ENCODE measurements at places on chromosomes 3 and 15.

DNA sequence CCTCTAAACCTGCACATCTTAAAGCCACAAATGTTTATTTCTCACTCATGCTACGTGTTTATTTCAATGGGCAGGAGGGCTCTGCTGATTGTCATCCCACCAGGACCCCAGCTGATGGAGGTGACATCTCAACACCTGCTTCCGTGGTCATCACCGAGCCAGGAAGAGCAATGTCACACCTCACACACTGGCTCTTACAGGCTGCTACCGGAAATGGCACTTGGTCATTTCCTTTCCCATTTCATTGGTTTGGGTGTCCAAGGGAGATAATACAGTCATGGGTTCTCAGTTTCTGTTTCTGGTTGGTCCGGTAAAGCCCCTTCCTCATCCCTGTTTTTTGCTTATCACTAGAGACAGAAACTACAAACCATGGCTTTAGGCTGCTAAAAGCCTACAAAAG lies 41.9 kb downstream of the ABHD2 start:
- DNase-seq = peak; percentile 41

DNA sequence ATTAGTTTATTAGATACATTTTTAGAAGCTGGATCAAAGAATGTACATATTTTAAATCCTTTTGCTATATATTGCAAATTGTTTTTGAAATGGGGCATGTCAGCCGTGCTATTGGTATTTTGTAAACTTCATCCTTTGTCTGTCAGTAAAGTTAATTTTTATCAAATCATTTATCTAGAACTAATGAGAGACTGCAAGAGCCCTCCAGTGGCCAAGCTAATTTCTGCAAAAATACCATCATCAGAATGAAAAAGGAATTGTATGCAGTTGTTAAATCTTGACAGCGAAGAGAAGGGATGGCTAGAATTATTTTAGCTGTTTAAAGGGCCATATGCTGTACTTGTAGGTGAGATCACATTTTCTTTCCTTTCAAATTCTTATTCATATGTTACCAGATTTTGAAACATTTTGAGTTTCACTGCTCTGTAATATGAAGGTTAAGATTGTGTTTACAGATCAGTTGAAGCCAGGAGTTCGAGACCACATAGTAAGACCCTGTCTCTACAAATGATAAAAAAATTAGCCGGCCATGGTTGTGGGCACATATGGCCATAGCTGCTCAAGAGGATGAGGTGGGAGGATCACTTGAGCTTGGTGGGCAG lies 8.1 kb upstream of the CLDN11 start:
- no peak for DNase-seq

- DNase-seq = no peak
Measured at GRCh38 chr15:55915876-55916567, 77.4 kb downstream of the NEDD4 start.

GRCh38 chr3:36964331-36964730 lies 19.5 kb upstream of the TRANK1 start:
- DNase-seq = no peak

DNA sequence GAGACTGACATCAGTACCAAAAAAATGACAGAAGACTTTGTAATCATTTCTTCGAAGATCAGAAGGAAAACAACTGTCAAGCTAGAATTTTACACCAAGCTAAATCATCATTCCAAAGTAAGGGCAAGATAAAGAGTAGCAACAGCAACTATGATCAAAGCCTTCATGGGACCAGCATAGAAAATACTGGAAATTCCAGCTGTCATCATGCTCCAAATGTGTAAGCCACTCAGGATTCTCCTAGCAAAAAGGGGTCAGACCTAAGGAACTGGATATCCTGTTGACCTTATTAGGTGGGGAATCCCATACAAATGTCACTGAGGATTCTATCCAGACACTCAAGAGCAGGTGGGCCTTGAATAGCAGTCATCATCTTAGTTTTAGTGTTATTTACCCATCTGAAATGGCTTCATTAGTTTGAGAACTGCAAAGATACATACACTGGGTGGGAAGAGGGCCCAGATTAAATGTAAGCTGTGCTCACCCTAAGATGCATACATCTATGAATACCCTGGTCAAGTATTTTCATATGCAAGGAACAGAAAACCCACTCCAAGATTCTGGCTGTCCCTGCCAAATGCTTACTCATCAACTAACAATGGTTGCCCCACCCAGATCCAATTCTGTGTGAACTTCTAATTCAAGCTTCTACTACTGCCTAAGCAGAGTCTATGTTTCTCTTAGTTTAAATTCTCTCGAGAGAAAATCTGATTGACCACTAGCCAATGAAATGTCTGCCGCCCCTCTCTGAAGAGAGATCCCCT lies 33.5 kb downstream of the CLDN18 start:
- DNase-seq = no peak

DNA sequence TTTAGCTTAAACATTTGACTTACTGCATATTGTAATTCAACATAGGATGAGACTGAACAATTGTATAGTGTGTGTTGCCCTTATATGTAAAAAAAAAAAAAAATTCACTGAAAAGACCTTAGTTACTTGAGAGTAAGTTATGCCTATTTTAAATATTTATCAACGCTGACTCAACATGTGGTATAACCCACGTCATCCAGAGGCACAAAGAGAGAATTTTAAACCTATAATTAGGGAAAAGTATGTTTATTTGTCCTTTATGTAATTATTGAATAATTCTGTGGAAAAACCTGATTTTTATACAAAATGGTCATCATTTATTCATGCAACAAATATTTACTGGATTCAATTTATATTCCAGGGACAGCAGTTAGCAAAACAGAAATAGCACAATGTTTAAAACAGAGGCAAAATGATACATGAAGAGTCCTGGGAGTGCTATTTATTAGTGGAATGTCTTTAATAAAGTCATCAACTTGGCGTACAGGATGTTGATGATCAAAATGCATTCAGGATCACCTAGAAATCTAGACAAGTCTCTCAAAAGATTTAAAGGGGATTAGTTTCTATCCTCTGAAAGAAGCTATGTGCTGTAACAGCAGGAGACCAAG lies 223.7 kb downstream of the PCCB start:
- no peak for DNase-seq
